Activated CD4-positive, alpha-beta memory T cell treated with anti-CD3 and anti-CD28 coated beads, Interleukin-2, amount 10 ng/mL, durations not matched to agents 7 days and 5 days (primary cell): ENCODE measurements at places on chromosomes 2 and 18.
A peak's percentile ranks its signal among the peaks of the same experiment; 100 is the strongest.

GRCh38 chr2:100731535-100731981, 88.4 kb upstream of the NPAS2 start:
- H3K27ac ChIP-seq: no peak overlapping the region
- H3K36me3 ChIP-seq: no peaks in the 10 kb centered on the region
- H3K4me1 ChIP-seq: no peaks in the 10 kb centered on the region
- H3K4me3 ChIP-seq: no peak overlapping the region
- peaks cover 14% of the 10 kb centered on the region for H3K27me3 ChIP-seq
- DNase-seq: no peak

GRCh38 chr2:161068670-161069069, 91.6 kb upstream of the TANK start:
- H3K27ac ChIP-seq: no peak overlapping the region
- H3K4me3 ChIP-seq: no peak overlapping the region
- H3K4me1 ChIP-seq: peaks cover 20% of the 10 kb centered on the region
- H3K27me3 ChIP-seq: peaks cover 2% of the 10 kb centered on the region
- H3K36me3 ChIP-seq: peaks cover 5% of the 10 kb centered on the region

DNA sequence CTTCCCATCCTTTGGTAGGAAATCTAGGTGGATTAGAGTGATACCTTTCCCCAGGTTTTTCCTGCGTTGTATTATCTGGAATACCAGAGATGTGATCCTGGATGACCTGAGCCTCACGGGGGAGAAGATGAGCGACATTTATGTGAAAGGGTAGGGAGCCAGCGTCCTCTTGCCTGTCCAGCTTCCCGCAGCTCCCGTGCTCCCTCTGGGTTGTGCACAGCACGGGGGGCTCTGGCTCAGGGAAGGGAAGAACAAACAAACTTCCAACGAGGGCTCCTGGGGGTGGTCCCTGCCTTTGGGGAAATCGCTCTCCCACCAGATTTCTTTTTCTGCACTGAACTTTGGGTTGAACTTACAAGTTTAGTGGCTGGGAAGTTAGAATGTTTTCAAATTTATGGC, 215.7 kb downstream of the DYSF start:
- DNase-seq: no peak
- no peak overlapping the region for H3K27ac ChIP-seq
- no peaks in the 10 kb centered on the region for H3K4me1 ChIP-seq
- H3K36me3 ChIP-seq: no peaks in the 10 kb centered on the region
- no peak overlapping the region for H3K4me3 ChIP-seq

DNA sequence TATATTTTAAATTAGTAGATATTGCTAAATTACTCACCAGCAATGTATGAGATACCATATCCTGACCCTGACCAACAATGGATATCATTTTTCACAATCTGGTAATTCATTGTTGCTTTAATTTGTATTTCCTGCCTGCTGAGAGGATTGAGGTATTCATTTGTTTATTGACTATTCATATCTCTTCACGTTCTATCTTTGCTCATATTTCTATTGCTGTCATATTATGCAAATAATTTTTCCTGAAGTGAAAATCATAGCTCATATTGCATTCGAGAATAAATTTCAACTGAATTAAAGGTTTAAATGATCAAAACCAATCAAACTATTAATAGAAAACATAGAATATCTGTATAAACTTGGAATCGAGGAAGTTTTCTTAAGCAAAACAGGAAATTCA, 31.0 kb downstream of the INO80D start:
- H3K27me3 ChIP-seq: no peaks in the 10 kb centered on the region
- peaks cover 39% of the 10 kb centered on the region for H3K36me3 ChIP-seq
- no peak for DNase-seq
- H3K27ac ChIP-seq: no peak overlapping the region

DNA sequence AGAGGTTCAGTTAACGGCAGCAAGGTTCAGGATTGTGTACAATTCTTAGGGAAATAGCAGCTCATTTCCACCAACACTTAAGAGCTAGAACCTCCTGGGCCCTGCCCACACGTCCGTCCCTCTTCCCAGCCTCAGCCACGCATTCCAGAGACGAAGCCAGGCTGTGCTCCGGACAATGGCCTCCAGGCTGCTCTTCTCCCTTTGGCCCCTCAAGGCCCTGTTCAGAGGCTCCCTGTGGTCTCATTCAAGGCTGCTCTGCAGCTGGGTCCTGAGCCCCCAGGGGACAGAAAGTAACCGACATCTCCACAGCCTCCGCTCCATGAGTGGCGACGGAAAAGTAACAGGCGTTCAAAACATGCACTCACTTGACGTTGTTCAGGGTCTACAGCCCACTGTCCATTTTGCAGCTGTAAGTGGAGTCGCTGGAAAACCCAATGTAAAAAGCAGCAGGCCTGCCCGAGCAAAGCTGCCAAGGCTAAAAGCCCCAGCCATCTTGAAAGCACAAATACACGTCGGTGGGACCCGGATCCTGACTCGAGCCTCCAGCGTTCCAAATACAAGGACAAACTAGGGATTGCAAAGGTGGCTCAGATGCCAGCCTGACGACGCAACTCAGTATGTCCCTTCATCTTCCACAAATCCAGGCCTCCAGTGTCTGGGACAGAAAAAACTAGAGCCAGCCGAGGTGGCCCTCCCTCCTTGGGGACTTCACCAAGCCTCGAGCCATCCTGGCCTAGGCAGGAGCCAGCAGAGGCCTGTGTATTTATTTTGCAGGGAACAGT, 76.9 kb downstream of the NDUFA10 start:
- no peak overlapping the region for H3K27ac ChIP-seq
- peaks cover 12% of the 10 kb centered on the region for H3K4me1 ChIP-seq
- no peak overlapping the region for H3K4me3 ChIP-seq

- no peak overlapping the region for H3K4me3 ChIP-seq
- no peaks in the 10 kb centered on the region for H3K27me3 ChIP-seq
- DNase-seq: no peak
- H3K4me1 ChIP-seq: no peaks in the 10 kb centered on the region
- H3K36me3 ChIP-seq: peaks cover 2% of the 10 kb centered on the region
- no peak overlapping the region for H3K27ac ChIP-seq
Observed at GRCh38 chr2:62118160-62118559, 77.8 kb upstream of the B3GNT2 start.

- H3K27ac ChIP-seq: no peak overlapping the region
- H3K27me3 ChIP-seq: peaks cover 3% of the 10 kb centered on the region
- H3K36me3 ChIP-seq: no peaks in the 10 kb centered on the region
Observed at GRCh38 chr2:46695283-46695682, 215.9 kb downstream of the TMEM247 start.

GRCh38 chr2:235151152-235151551, 199.3 kb downstream of the SH3BP4 start:
- peaks cover 11% of the 10 kb centered on the region for H3K4me1 ChIP-seq
- H3K4me3 ChIP-seq: no peak overlapping the region
- H3K27me3 ChIP-seq: peaks cover 10% of the 10 kb centered on the region
- no peak overlapping the region for H3K27ac ChIP-seq
- DNase-seq: no peak

DNA sequence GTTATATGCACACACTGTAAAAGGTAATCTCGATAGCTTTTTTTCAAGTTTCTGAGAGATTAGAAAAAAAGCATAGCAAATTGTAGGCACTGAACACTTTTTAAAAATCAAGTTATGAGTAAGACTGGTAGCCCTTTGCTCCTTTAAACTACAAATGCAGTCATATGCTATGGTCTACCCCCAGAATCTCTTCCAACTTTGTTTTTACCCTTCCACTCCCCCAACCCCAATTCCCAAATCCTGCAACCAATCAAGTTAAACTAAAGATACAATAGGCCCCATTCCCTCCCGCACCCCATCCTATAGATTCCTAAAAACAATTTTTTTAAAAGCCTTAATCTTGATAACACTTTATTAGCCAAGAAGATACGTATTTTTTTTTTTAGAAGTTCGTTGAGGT, 752 bp upstream of the BAZ2B start:
- H3K4me1 ChIP-seq: peaks cover 12% of the 10 kb centered on the region
- DNase-seq: no peak
- no peaks in the 10 kb centered on the region for H3K36me3 ChIP-seq

GRCh38 chr2:226798422-226799210, 1.0 kb downstream of the IRS1 start:
- peak overlapping the region; percentile 71 for H3K27ac ChIP-seq
- peak overlapping the region; percentile 83 for H3K4me3 ChIP-seq
- peaks cover 6% of the 10 kb centered on the region for H3K27me3 ChIP-seq
- peaks cover 50% of the 10 kb centered on the region for H3K4me1 ChIP-seq
- DNase-seq: peak; percentile 55

- H3K27ac ChIP-seq: no peak overlapping the region
- H3K27me3 ChIP-seq: peaks cover 9% of the 10 kb centered on the region
- no peaks in the 10 kb centered on the region for H3K36me3 ChIP-seq
- H3K4me3 ChIP-seq: no peak overlapping the region
- no peaks in the 10 kb centered on the region for H3K4me1 ChIP-seq
Observed at GRCh38 chr2:3107567-3107966, 270.1 kb downstream of the EIPR1 start.

- peaks cover 4% of the 10 kb centered on the region for H3K4me1 ChIP-seq
- no peak overlapping the region for H3K4me3 ChIP-seq
- H3K36me3 ChIP-seq: no peaks in the 10 kb centered on the region
- no peak overlapping the region for H3K27ac ChIP-seq
Observed at GRCh38 chr18:79790996-79791972, 6.5 kb upstream of the KCNG2 start.

DNA sequence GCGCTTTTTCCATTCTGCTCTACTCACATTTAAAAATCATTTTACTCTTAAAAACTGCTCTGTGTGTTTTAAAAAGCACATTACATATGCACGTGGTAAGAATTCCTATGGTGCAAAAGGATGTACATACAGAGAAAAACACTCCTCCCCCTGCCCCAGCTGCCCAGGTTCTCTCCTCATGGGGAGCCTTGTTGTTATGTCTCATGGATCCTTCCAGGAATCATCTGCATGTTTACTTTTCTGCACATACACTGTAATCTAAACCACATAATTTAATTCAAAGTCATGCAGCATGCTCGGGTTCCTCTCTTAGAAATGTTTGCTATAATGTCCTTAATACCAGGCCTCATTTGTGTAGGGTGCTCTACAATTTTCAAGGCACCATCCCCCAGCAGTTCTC, 243.3 kb downstream of the LOXHD1 start:
- no peak for DNase-seq
- H3K27ac ChIP-seq: no peak overlapping the region
- H3K4me3 ChIP-seq: no peak overlapping the region
- H3K4me1 ChIP-seq: no peaks in the 10 kb centered on the region

DNA sequence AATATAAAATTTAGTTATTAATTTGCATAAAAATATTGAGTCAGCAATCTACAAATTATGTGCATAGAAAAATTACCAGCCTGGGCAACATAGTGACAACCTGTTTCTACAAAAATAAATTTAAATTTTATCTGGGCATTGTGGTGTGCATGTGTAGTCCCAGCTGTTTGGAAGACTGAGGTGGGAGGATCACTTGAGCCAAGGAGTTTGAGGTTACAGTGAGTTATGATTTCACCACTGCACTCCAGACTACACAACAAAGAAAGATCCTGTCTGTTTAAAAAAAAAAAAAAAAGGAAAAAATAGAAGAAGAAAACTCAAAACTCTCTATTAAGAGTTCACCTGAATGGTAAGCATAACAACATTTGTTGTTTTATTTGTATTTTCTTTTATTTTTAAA, 1048.4 kb upstream of the CDH2 start:
- H3K4me1 ChIP-seq: no peaks in the 10 kb centered on the region
- no peak overlapping the region for H3K4me3 ChIP-seq
- H3K27ac ChIP-seq: no peak overlapping the region
- DNase-seq: no peak
- no peaks in the 10 kb centered on the region for H3K27me3 ChIP-seq

- H3K27me3 ChIP-seq: no peaks in the 10 kb centered on the region
- H3K36me3 ChIP-seq: no peaks in the 10 kb centered on the region
- H3K27ac ChIP-seq: no peak overlapping the region
- H3K4me3 ChIP-seq: no peak overlapping the region
- DNase-seq: no peak
- H3K4me1 ChIP-seq: no peaks in the 10 kb centered on the region
Observed at GRCh38 chr18:33116376-33116775, 324.1 kb downstream of the CCDC178 start.

DNA sequence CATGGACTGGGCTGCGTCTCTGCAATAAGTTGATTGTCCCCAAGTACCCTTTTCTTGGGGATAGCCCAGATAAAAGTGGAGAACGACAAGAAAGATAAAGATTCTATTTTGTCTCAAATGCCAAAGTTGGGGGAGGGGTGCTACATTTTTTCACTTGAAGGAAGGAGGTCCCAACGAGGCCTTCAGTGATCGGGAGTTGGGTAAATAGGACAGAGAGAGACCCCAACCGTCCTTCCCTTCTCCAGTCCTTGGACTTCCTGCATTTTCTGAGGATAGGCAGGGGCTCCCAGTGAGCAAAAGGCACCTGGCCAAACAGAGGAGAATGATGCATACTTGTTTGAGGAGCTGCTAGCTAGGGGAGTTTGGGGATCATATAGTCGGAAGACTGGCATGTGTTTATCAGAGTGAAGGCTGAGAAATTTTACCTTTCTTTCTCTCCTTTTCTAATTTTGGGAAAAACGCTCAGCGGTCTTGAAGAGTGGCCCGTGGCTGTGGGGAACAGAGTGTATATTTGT, 3.5 kb upstream of the EN1 start:
- H3K4me3 ChIP-seq: no peak overlapping the region
- H3K27me3 ChIP-seq: peaks cover 79% of the 10 kb centered on the region
- no peak for DNase-seq
- peaks cover 10% of the 10 kb centered on the region for H3K4me1 ChIP-seq
- peaks cover 10% of the 10 kb centered on the region for H3K36me3 ChIP-seq

GRCh38 chr18:68406761-68407160, 308.1 kb downstream of the TMX3 start:
- H3K36me3 ChIP-seq: no peaks in the 10 kb centered on the region
- DNase-seq: no peak
- H3K4me3 ChIP-seq: no peak overlapping the region
- no peaks in the 10 kb centered on the region for H3K27me3 ChIP-seq
- no peaks in the 10 kb centered on the region for H3K4me1 ChIP-seq

- no peaks in the 10 kb centered on the region for H3K27me3 ChIP-seq
- H3K4me1 ChIP-seq: no peaks in the 10 kb centered on the region
- no peak overlapping the region for H3K4me3 ChIP-seq
- DNase-seq: no peak
- H3K27ac ChIP-seq: no peak overlapping the region
Observed at GRCh38 chr18:27010784-27011183, 145.3 kb upstream of the AQP4 start.

DNA sequence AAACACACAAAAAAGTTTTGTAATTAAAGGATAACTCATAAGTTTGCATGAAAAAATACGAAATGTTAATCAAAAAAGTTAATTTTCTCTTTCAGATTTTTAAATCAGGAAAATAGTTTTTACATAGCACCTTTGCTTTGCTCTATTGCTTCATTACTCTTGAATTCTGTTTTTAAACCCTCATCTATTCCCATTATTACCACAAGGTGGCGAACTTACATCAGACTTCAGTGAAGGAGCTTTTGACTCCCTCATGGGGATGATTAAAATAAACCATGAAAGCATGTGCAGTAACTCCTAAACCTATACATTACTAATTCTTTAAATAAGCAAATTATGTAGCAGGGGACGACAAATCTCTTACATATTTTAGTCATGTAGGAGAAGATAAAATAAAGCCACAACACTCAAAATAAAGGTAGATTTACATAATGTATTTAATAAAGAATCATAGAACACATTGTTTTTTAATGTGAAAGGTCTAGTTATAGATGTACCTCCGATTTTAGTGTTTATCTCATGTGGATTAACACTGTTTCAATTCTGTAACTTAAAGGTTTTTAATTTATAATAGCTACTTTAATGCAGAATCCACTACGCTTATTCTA, 105.2 kb downstream of the NETO1 start:
- no peak overlapping the region for H3K27ac ChIP-seq
- H3K4me3 ChIP-seq: no peak overlapping the region
- H3K4me1 ChIP-seq: no peaks in the 10 kb centered on the region
- DNase-seq: no peak
- H3K27me3 ChIP-seq: no peaks in the 10 kb centered on the region
